Stimulated activated CD4-positive, alpha-beta T cell treated with anti-CD3 and anti-CD28 coated beads, Interleukin-1b, Interleukin-23, amount 100 ng/mL, for 1 hour (primary cell): ENCODE measurements at places on chromosomes 2 and 18.

- no peak for DNase-seq
Observed at GRCh38 chr2:241063587-241063986, 38.5 kb downstream of the MTERF4 start.

DNA sequence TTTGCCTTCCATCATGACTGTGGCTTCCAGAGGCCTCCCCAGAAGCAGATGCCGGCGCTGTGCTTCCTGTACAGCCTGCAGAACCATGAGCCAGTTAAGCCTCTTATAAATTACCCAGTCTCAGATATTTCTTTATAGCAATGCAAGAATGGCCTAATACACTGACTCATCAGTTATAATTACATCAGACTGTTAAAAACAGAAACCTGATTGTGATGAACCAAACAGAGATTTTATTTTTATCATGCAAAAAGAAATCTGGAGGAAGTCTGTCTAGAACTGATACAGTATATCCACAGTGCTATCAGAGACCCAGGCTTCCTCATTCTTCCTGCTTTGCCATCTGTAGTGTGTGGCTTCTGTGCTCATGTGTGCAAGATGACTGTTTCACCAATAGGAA, 93.4 kb upstream of the MEX3C start:
- no peak for DNase-seq

- no peak for DNase-seq
Observed at GRCh38 chr2:11761259-11761658, 14.8 kb downstream of the LPIN1 start.

DNA sequence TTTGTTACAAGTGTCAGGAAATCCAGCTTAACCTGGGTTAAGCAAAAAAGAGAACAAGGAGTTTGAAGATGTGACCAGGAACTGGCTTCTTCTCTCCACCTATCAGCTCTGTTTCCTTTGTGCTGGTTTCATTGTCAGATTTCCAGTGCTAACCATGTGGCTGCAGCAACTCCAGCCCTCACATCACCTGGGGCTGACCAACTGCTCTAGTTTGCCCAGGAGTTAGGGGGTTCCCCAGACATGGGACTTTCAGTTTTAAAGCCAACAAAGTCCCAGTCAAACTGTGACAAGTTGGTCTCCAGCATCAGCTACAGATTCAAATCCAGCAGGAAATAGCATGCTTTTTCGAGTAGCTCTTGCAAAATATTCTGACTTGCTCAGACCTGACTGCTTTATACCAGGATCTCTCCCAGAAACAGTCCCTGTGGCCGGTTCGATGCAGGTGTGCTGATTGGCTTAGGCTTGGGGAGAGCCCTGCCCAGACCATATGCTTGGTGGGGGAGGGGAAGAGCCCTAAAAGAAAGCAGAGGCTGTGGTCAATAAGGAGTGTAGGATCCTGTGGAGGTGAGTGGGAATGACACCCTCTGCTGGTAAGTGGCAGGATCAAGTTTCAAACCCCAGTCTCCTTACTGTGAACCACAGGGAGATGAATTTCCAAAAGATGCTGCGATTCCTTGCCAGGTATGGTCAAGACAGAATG, 49.5 kb downstream of the KCNE4 start:
- DNase-seq: no peak

- DNase-seq: no peak
Observed at GRCh38 chr2:112841295-112842044, 4.9 kb upstream of the IL1B start.

- DNase-seq: no peak
Observed at GRCh38 chr2:60351321-60351720, 202.1 kb downstream of the BCL11A start.
